ENCODE measurements at places on chromosomes 6 and 20.

DNA sequence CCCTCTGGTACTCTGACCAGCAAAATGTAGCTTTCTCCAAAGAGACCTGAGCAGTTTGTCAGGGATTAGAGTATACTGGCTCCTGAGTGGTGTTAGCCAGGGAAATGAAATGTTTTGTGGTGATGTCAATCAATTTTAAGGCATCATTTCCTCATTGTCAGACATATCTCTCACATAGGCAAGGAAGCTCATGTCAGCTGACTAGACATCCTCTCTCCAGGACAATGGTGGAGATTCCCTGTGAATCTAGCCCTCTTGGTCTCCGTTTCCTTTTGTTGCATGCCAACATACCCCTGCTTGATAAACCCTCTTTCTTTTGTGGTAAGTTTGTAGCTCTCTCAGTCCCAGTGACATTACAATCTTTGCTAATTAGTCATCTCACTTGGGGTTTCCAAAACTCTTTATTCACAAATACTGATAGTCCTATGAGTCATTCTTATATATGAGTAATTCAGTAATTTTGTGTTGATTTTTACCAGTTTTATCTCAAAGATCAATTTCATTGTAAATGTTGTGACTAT, 135.6 kb upstream of the PTPRK start:
- peak; percentile 95 for DNase-seq

DNA sequence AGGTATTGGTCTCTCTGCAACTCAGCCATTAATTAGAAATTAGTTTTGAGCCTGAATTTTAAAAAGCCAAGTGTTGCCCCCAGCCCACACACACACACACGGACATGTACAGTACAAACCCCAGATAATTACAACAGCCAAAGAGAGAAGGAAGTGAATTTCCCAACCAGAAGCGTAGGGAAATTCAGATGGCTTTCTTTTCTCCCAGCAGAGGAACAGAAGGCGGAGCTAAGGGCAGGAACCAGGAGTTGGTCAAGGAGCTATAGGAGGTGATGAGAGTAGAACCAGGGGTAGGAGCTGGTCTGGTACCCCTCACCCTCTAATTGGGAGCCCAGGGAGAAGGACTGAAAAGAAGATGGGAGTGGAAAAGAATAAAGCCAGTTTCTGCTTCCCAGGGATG, 3.9 kb upstream of the ZBTB9 start:
- no peak for DNase-seq

GRCh38 chr6:127341471-127342202, 1.8 kb downstream of the ECHDC1 start:
- no peak for DNase-seq

GRCh38 chr20:54515793-54516628, 40.6 kb downstream of the DOK5 start:
- no peak for DNase-seq

DNA sequence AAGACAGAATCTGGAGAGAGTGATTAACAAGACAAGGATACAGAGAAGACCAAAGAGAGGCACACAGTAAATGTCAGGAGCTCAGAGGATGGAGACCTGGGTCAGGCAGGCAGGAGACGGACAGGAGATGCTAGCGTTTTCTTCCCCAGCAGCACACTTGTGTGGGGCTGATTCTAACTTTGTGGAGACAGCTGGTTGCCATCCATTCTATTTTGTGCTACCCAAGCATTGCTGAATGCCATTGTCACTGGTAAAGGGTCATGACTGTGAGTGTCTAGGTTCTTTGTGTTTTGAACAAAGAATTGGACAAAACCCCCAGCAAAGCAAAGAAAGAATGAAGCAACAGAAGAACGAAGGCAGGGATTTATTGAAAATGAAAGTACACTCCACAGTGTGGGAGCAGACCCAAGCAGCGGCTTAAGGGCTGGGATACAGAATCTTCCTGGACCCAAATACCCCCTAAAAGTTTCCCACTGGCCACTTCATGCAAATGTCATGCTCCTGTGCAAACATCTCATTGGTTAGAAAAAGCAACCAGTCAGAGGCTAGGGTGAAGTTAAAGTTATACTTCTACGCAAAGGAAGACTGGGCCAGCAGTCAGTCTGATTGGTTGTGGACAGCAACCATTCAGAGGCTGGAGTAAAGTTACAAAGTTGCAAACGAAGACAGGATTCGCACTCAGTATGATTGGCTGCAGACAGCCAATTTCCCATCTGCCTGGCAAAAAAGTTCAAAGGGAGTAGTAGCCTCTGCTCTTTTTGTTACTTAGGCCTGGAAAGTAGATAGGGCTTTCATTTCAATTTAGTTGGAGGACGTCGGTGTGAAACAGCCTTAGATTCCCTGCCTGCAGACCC, 17.5 kb downstream of the PTK7 start:
- DNase-seq, result no peak

- DNase-seq, result peak; percentile 33
These were observed 69.0 kb downstream of the MOCS1 start for GRCh38 chr6:39865011-39865888.

DNA sequence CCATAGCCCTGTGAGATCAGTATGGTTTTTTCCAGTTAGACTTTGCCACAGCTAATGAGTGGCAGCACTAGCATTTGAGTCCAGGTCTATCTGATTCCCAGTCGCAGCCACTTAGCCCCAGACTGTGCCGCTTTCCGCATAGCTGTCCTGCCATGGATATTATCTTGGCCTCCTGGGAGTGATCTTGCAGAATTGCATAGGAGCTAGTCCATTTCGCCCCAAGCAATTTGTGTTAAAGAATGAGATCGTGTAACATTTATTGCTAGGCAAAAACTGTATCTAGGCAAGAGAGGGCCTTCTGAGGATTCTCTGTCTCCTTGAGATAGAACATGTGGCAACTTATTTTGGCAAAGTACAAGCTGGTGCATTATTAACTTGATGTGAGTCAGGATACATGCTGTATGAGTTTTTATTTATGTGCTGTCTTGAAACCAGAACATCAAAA, 74.2 kb downstream of the EZR start:
- no peak for DNase-seq

- DNase-seq, result no peak
These were observed 55.7 kb upstream of the NT5E start for GRCh38 chr6:85394199-85394598.

- DNase-seq, result no peak
These were observed 207.9 kb downstream of the SAMD5 start for GRCh38 chr6:147716434-147716833.

DNA sequence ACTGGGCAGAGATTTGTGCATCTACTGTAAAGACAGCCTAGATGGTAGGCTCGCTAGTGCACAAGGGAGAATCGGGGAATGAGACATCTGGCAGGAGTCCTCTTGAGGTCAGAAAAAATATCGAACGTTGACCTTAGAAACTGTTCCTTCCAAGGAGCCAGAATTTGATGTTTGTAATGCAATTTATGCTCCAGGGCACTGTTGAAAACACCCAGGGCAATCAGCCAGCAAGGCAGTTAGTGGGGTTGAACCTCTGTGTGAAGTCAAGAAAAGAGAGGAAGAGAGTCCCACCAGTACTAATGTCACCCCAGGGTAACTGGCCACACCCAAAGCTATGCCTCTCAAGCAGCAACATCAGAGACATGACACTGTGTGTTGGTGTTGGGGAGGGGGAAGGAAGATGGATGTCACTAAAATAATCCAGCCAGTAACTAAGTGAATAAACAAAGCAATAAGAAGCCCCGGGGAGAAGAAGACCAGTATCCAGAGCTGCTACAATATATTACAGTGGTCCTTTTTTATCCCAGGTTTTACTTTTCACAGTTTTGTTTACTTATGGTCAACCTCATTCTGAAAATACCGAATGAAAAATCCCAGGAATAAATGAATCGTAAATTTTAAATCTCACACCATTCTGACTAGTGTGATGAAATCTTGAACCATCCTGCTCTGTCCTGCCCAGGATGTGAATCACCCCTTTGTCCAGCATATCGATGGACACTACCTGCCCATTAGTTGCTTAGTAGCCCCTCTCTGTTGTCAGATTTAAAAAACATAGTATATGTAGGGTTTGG, 32.9 kb upstream of the PDE10A start:
- no peak for DNase-seq

- no peak for DNase-seq
These were observed 2.6 kb upstream of the BANF2 start for GRCh38 chr20:17697171-17697570.

- DNase-seq, result no peak
These were observed 30.9 kb upstream of the RBM24 start for GRCh38 chr6:17250237-17250636.

GRCh38 chr20:50372770-50373088, 137.5 kb upstream of the PTPN1 start:
- DNase-seq, result no peak

DNA sequence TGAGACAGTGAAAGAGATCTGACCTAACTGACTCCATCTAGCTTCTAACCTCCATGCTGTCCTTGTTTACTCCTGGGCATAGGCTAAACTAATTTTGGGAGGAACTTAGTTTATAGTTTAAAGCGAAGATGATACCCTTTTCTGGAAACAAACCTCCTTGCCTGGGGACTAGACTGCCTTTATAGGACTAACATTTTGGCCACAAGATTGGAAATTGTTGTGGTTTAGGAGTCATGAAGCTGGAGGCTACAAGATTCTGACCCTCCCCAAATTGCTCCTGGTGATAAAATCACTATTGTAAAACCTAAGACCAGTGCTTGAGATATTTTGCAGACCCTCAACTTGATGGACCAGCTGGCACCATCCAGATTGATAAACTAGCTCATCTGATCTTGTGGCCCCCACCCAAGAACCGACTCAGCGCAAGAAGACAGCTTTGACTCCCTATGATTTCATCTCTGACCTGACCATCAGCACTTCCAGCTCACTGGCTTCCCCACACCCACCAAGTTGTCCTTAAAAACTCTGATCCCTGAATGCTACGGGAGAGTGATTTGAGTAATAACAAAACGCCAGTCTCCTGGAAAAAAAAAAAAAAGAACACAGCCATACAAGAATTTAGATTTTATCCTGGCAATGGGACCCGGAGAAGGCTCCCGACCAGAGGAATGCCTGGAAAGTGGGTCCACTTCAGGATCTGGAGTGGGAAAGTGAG, 63.0 kb downstream of the ABHD12 start:
- DNase-seq, result no peak

- DNase-seq, result no peak
These were observed 107.4 kb downstream of the B3GAT2 start for GRCh38 chr6:70849348-70850069.

- DNase-seq, result peak; percentile 67
These were observed 208.8 kb downstream of the RNF144B start for GRCh38 chr6:18595774-18596530.

GRCh38 chr6:135581211-135581610, 83.7 kb upstream of the AHI1 start:
- no peak for DNase-seq

- DNase-seq, result no peak
These were observed 7.7 kb downstream of the NPEPL1 start for GRCh38 chr20:58700121-58700821.

DNA sequence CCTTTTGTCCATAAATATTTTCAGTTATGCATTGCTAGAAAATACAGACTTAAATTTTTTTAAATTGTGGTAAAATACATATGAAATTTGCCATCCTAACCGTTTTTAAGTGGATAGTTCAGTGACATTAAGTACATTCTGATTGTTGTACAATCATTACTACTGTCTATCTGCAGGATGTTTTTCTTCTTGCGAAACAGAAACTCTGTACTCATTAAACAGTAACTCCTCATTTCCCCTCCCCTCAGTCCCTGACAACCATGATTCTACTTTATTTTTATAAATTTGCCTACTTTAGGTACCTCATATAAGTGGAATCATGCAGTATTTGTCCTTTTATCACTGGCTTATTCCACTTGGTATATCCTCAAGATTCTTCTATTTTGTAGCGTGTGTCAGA, 21.3 kb downstream of the TAF11 start:
- DNase-seq, result no peak

GRCh38 chr6:157272866-157273755, 50.2 kb downstream of the TMEM242 start:
- DNase-seq, result no peak

GRCh38 chr6:136725124-136725523, 67.2 kb downstream of the MAP3K5 start:
- DNase-seq, result no peak

DNA sequence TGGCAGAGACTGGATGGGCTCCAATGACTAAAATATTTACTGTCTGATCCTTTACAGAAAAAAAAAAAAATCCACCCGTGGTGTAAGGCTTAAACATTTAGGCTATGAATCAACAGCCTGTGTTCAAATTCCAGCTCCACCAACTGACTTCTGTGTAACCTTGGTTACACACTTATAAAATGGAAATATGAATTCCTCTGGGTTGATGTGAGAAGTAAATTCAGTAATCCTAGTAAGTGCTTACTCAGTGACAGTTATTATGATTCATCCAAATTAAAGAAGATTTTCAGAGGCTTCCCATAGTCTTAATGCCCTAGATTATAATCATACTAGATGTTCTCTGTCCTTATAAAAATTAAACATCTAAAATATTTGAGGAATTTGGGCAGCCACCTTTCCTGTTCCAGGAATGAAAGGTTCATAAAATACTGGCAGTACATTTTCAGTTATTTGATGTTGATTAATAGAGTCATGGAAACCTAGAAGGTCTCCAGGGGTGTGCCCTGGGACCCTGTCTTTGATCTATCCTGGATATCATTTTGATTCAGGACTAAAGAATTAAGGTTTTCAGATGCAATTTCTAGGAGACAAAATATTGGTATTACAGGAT, 180.3 kb upstream of the ZNF217 start:
- peak; percentile 91 for DNase-seq

GRCh38 chr6:39992861-39993622, 58.8 kb upstream of the MOCS1 start:
- no peak for DNase-seq

DNA sequence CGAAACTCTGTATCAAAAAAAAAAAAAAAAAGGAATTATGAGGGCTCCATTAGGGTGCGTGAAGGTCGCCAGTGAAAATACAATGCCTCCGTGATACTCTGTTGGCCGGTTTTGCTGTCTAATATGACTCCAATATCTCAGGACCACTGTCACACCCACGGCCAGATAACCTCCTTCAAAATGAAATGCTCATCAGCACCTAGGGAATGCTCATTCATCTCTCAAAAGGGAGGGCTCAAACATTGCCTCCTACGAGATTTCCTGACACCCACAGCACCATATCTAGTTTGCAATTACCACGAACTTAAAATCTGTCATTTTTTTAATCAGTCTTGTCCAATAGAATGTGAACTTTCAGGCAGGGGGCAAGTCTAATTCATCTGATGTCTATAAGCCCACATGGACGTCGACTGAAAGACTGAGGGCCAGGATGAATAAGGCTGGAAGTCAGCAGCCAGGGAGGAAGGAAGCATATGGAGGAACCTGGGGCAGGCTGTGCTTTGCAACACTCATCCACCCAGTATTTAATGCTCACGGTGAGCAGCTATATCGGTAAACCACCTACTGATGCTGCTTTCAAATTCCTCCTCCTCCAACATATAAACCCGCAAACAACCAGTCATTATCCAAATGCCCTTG, 42.8 kb downstream of the MAP3K5 start:
- DNase-seq, result no peak

GRCh38 chr6:3088968-3089367, 20.7 kb downstream of the RIPK1 start:
- DNase-seq, result no peak

- DNase-seq, result peak; percentile 12
These were observed 87.9 kb upstream of the BMP5 start for GRCh38 chr6:55963301-55963700.

GRCh38 chr20:37490663-37491350, 30.2 kb upstream of the NNAT start:
- no peak for DNase-seq

Measured in brain microvascular endothelial cell (primary cell).